Right cardiac atrium (tissue), 5 donors: ENCODE measurements at places on chromosomes 4 and X. TPM values are rescaled to one million over a fixed set of nuclear protein-coding genes. Genes with fewer than 3 reads are reported as not detected.

DNA sequence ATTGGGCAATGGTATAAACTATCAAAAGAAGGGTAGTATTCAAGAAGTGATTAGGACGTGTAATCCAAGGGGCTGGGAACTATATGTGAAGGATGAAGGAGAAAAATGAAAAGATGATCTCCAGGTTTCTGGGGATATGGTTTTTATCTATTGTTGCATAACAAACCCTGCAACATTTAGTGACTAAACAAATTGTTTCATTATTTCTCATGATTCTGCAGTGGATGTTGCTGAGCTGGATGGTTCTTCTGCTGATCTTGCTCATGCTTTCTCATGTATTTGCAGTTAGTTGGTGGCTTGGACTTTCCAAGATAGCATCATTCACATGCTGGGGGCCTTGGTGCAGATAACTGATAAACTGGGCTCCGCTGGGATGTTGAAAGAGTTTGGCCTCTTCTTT, 29.1 kb downstream of the PHOX2B start:
- DNase-seq, result no peak

The FGF13 gene
- total RNA-seq, result 2.3 TPM

- DNase-seq, result no peak
Measured at GRCh38 chr4:73800206-73800605, 36.3 kb upstream of the CXCL6 start.

GRCh38 chr4:55613621-55614020, 21.6 kb upstream of the PDCL2 start:
- no peak for DNase-seq

DNA sequence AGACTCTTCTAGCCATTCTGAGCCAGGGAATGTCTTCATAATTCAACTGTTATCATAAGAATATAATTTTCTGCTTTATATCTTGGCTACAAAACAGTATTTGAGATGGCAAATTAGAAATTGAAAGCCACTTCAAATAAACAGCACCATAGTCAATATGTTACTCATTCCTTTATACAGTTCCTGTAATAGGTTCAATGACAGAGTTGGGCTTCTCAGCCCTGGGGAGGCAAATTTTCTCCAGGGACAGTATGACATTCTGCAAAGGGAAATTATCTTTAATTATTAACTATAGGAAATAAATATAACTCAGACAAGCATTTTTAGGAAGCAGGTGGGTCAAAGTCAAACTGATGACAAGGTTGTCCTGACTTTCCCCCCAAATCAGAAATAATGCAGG, 71.9 kb upstream of the RPS6KA6 start:
- DNase-seq, result no peak

DNA sequence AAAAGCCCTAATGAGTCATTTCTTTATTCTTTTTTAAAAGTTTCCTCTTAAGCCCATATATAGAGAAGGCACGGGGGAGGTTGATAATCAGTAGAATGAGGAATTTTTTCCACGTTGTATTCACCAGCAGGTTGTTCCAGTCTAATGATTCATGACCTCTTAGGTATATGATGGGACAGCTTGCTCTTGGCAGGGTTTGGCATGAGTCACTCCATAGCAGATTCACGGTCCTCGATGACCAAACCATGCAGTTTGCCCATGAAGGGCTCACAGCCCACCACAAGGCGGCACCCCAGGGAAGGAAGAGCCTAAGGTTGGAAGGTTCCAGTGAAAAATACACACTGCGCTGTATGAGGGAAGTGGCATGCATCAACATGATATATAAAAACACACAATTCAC, 623.8 kb upstream of the DIPK2B start:
- DNase-seq, result no peak

DNA sequence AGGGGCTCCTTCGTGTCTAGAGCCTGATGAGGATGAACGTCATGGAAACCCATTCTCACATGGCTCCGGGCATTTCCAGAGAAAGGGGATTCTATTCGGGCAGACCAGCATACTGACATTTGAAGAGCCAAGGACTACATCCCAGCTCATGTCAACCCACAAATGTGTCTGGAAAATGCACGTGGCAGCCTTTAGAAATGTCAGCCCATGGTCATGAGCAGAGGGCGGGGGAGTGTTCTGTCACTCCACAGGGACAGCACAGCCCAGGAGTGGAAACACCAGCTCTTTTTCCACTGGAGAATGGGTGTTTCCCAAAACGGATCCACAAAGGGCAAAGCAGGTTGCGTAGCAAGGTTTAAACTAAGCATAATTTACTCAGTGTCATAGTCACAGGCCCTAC, 207.0 kb downstream of the BCOR start:
- DNase-seq, result no peak

The ANXA5 gene
- total RNA-seq, result 182 TPM

GRCh38 chr4:139822391-139822790, 156.8 kb downstream of the MGST2 start:
- DNase-seq, result no peak

DNA sequence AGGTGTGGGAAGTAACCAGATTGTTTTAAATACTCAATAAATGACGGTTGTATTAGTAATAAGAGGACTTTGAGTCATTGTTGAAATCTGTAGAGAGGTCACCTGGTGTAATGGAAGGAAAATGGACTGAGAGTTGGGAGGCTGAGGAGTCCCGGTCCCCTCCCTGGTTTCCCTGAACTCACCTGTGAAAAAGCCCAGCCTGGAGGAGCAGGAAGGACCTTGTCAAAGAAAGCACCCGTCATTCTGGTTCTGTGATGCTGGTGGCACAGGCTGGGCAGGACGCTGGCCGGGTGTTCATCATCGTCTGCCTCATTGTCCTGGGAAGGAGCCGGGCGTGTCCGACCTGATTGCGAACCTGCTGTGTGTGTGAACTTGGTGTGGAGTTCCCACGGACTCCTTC, 70.8 kb downstream of the SORCS2 start:
- DNase-seq, result peak; percentile 23

- peak; percentile 38 for DNase-seq
Measured at GRCh38 chr4:832536-832935, 6.6 kb upstream of the CPLX1 start.

GRCh38 chr4:108775921-108776320, 13.1 kb upstream of the ETNPPL start:
- no peak for DNase-seq

The CMC4 gene
- total RNA-seq, result 22.2 TPM

DNA sequence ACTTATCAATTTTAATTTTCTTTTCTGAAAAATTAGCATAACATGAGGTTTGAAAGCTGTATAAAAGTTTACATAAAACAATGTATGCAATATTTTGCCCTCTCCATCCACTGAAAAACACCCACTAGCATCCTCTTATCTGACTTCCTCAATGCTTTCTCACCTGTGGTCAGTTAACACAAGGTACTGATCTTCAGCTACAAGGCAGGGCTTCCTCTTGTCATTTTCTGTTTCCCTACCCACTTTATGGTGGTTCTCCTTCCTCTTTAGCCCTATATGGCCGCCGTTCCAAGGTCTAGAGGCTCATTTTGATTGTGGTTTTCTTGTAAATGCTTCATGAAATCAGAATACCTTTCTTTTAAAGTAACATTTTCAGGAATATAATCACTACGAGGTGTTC, 618.6 kb upstream of the CPEB2 start:
- no peak for DNase-seq

The TECRL gene
- total RNA-seq, result 773 TPM

The SPANXA1 gene
- not detected for total RNA-seq

GRCh38 chr4:24683116-24683515, 98.8 kb upstream of the DHX15 start:
- no peak for DNase-seq

The GPR50 gene
- not detected for total RNA-seq

GRCh38 chr4:82891707-82892466, 934 bp upstream of the SEC31A start:
- no peak for DNase-seq

The MAGEB17 gene
- total RNA-seq, result not detected

The TMEM35A gene
- total RNA-seq, result 0.24 TPM

- DNase-seq, result no peak
Measured at GRCh38 chr4:83490876-83491450, 6.1 kb upstream of the ABRAXAS1 start.

- DNase-seq, result no peak
Measured at GRCh38 chr4:113004655-113005054, 44.8 kb upstream of the ANK2 start.

DNA sequence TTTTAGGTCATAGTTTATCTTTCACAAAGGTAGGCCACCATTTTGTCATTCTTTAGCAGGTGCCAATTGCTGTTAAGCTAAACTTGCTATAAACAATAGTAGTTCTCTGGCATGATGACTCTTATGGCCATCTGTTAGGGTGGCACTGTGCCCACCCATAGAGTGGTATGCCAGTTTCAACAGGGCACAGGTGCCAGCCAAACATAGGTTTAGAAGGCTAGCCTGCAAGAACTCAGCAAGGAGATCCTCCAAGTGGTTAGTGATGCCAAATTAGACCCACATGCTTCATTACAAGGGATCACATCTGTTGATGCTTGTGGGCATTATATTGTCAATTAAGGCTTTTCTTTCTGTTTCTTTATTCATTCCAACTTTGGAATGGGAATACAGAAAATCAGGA, 204.5 kb downstream of the FMR1NB start:
- no peak for DNase-seq

- no peak for DNase-seq
Measured at GRCh38 chr4:141155586-141155985, 22.3 kb upstream of the RNF150 start.

DNA sequence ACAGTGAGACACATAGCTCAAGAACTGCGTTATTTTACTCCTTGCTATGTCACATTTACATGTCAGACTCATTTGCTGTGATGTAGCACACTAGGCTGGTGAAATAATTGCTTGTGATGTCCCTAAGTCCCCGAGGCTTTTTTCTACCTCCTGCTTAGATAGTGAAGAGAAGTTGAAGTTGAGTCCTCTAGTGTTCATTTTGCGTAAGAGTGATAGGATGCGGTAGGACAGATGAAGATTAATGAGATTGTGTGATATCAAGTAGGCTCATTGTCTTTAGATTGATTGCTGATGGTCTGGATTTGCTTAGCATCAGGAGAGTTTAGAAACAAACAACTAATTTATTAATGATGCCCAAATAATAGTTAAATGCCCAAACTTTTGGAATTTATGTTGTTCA, 173.6 kb upstream of the NUDT6 start:
- DNase-seq, result no peak

- no peak for DNase-seq
Measured at GRCh38 chr4:83067058-83067639, 32.2 kb downstream of the COPS4 start.

- no peak for DNase-seq
Measured at GRCh38 chr4:41913509-41913908, 21.7 kb upstream of the TMEM33 start.

The ADRA2C gene
- total RNA-seq, result 3.0 TPM

- DNase-seq, result no peak
Measured at GRCh38 chr4:110119880-110120279, 78.5 kb downstream of the ELOVL6 start.

The CNGA1 gene
- not detected for total RNA-seq

The AR gene
- total RNA-seq, result 13.1 TPM

The SMPX gene
- total RNA-seq, result 429 TPM

DNA sequence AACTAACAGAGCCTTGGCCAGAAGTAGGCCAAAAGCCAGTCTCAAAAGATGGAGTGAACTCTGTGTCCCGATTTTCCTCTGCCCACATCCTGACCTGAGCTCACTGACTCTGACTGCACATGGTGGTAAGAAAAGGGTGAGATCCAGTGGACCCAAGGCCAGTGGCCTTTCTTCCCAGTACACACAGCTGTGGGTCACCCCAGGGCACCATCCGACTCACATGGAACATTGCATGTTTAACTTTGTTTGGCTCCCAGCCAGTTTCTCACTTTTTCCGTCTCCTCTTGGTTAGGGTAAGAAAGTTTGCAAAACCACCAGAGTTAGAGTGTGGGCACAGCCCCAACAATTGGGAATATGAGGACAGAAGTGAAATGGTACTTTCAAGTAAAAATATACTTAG, 69.8 kb downstream of the GAB1 start:
- DNase-seq, result peak; percentile 74

DNA sequence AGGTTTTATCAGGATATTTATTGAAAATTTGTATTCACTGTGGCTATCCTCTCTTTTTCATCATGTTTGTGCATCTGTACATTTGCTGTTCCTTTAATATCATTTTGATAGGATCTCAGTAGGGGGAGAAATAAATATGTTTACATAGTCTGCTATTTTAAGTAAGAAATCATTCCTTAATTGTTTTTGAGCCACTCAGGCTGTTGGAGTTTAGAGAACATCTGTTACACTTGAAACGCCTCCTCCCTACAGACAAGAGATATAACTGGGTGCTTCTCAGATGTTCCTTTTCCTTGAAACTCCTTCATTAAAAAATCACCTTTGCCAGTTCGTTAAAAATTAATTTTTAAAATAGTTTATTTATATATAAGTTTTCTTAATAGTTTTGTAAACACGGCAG, 59.4 kb downstream of the QRFPR start:
- DNase-seq, result no peak

The NWD2 gene
- 0.39 TPM for total RNA-seq

DNA sequence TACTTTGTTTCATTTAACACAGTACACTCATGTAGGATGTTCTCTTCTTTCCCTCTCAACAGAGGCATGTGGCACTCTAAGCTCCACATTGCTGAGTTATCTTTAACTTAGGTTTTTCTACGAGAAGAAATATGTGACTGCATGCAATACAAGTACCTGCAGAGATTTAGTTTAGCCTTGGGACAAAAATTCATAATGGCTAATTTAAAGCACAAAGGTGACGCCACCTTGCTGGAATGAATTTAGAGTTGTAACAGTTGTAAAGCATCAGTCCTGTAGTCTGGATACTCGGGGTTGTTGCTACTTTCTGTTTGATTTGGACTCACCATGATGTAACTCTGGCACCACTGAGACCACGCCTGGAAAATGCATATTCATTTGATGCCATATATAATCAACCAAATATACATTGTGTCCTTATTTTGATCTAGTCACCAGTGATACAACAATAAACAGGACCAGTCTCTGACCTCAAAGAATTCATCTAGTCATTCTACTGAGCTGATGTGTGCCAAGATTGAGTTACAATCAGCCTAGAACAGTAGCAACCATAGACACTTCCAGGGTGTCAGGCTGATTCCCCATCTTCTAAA, 451.0 kb upstream of the ZFP42 start:
- no peak for DNase-seq

DNA sequence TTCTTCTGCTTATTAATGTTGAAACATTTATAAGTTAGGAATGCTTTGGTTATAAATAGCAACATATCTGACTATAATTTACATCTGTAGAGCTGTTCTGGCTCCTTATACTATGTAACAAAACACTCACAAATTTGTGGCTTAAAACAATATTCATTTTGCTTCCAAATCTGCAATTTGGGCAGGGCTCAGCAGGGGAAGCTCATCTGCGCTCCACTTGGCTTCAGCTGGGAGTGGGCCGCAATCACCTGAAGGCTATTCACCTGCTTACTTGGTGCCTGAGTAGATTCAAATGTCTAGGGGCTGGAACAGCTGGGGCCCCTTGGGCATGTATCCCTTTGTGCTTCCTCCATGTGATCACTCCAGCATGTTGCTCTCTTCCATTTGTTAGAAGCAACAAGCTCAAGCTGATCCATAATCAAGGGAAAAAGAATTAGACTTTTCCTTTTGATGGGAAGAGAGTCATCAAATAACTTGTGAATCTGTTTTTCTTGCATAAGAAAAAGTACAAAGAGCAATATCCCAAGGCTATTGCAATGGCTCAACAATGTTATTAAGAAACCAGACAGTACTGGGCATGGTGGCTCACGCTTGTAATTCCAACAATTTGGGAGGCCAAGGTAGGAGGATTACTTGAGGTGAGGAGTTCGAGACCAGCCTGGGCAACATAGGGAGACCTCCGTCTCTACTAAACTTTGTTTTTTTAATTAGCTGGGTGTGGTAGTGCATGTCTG, 34.8 kb upstream of the CBR4 start:
- no peak for DNase-seq
